ENCODE measurements at places on chromosomes 3 and 15.

GRCh38 chr15:41024885-41025284, 71.6 kb downstream of the CHAC1 start:
- no peak for DNase-seq

GRCh38 chr3:197798863-197799262, 7.8 kb downstream of the LRCH3 start:
- DNase-seq: no peak

DNA sequence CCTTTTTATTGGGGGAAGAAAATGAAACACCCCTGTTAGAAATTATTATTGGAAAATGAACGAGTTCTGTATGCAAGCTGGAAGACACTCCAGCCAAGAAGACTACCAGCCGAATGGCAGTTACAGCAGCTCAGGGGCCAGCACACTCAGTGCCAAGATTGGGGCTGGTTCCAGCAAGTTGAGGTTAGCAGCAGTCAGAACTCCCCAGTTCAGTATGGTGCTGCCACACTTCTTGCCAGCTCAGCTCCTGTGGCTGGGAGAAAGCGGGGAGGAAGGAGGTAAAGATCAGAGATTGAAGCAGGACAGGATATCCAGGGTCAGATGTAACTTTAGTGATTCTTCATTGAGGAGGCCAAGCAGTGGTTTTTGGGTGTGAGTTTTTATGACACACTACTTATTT, 280.2 kb upstream of the NR2E3 start:
- DNase-seq: peak; percentile 12

DNA sequence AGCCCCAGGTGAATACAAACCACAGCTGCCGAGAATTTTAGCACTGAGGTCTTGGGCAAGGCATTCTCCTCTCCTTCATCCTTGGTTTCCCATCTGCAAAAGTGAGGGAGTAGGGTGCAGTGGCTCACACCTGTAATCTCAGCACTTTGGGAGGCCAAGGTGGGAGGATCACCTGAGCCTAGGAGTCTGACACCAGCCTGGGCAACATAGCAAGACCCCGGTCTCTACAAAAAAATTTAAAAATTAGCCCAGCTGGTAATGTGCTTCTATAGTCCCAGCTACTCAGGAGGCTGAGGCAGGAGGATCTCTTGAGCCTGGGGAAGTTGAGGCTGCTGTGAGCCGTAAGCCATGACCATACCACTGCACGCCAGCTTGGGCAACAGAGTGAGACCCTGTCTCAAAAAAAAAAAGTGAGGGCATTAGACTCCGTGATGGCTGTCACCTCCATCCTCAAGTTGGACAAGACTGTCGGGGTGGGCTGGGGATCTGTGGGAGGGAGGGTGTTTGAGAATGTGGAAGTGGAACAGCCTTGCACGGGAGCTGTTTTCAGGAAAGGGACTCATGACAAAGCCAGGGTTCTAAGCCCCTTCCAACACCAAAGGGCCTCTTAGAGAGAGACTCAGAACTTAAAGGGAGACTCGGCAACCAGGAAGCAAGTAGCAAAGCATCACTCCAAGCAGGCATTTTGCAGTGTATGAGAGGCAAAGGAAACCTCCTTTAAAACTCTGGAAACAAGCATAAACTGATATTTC, 46.0 kb upstream of the FURIN start:
- DNase-seq: no peak

DNA sequence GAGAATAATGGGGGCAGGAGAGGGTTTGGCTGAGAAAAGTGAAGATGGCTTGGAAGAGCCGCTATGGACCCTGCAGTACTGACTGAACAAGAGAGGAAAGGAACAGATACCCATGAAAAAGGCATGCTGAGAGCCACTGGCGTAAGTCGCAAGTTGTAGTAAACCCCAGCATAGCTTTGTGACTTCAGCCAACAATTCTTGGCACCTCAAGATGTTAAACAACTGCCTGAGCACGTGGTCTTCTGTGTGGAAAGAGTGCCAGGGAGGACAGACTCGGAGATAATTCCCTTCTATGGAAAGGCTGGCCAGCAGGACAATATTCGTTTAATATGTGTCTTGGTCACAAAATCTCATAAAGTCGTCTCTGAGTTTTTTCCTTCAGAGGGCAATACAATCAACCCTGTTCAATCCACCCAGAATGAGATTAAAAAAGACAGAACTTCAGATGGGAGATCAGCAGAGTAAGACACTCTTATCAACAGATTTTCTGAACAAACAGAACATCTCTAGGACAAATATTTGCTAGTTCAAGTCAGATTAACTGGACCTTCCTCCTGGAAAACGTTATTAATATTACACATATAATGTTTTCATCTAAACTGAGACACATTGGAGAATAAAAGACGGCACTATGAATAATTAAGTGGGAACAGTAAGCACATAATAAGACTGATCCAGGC, 49.2 kb downstream of the NEK10 start:
- DNase-seq: no peak

GRCh38 chr3:59319442-59319841, 269.6 kb upstream of the CFAP20DC start:
- DNase-seq: no peak

- no peak for DNase-seq
Observed at GRCh38 chr15:85311647-85312046, 68.8 kb upstream of the AKAP13 start.

DNA sequence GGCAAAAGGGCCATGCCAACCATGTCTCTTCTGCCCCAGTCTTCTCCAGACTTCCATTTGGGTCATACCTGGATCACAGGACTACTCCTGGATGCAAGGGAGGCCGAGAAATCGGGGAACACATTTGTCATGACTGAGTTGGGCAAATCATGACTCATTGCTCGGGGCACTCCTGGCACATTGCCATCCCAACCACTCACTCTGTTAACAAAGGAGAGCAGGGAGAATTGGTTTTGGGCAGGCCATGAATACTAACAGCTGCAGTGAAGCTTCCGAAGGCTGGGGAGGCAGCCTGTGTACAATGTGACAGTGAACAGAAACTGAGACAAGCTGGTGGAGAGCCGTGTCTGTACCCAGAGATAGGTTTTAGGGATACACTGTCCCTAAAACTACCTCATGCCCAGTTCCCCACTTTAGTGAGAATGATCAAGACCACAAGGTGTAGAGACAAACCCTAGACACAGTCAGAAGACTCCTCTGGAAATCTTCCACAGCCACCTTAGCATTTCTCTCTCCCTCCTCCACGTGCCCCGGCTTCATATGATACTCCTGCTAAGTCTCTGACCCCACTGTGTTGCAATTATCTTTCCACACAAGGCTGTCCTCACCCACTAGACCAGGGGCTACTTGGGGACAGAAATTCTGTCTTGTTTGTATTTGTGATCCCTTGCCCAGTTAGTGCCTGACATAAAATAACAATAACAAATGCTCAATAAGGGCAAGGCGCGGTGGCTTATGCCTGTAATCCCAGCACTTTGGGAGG, 10.5 kb upstream of the BUB1B start:
- peak; percentile 92 for DNase-seq

- DNase-seq: peak; percentile 58
Observed at GRCh38 chr3:186002884-186003472, 65.2 kb upstream of the TRA2B start.

GRCh38 chr15:93983526-93983925, 247.8 kb upstream of the MCTP2 start:
- DNase-seq: no peak

DNA sequence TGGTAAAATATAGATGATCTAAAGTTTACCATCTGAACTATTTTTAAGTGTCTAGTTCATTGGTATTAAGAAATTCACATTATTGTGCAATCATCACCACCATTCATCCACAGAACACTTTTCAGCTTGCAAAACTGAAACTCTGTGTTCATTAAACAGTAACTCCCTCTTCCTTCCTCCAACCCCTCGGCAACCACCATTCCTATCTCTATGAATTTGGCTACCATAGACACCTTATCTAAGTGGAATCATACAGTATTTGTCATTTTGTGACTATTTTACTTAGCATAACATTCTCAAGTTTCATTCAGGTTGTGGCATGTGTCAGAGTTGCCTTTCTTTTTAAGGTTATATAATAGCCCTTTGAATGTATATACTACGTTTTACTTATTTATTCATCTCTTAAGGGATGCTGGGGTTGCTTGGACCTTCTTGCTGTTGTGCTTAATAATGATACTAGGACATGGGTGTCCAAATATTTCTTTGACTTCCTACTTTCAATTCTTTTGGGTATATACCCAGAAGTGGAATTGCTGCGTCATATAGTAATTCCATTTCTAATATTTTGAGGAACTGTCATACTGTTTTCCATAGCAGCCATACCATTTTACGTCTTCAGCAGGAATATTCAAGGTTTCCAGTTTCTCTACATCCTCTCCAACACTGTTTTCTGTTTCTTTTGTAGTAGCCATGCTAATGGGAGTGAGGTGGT, 20.9 kb downstream of the KAT2B start:
- DNase-seq: no peak

- no peak for DNase-seq
Observed at GRCh38 chr3:50323614-50324199, 1.2 kb upstream of the HYAL2 start.

- peak; percentile 78 for DNase-seq
Observed at GRCh38 chr3:184345317-184346144, 8.1 kb downstream of the FAM131A start.

- peak; percentile 77 for DNase-seq
Observed at GRCh38 chr3:187679638-187680396, 9.6 kb upstream of the SST start.

DNA sequence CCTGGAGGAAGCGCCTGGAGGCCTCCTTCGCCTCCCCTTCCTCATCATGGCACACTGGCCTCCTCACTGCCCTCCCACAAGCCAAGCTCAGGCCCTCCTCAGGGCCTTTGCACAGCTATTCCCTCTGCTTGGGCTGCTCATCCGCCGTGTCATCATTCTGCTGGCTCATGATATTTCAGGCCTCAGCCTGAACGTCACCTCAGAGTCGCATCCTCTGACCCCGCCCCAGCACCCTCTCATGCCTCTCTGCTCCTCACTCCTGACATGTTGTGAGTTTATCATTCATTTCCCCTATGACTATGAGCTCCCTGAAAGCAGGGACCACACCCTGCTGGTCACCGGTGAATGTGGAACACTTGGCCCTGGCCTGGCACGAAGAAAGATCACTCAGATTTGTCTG, 20.7 kb upstream of the POC1A start:
- no peak for DNase-seq

DNA sequence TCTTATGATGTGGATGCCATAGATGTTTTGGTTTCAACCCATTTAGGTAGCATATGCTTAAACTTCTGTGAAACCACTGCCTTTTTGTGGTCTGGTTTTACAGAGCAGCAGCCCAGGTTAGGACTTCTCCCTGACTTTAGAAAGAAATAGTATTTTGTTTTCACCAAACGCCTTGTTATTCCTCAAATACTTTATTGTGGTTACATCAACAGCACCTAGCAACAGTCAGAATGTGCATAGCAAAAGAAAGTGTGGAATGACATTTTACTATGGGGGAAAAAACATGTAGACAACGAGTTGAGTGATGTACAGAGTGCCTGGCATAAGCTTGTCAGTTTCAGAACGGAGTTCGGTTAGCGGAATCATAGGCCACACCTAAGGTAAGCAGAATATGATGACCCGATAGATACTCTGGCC, 159.2 kb downstream of the TPRG1 start:
- peak; percentile 20 for DNase-seq

DNA sequence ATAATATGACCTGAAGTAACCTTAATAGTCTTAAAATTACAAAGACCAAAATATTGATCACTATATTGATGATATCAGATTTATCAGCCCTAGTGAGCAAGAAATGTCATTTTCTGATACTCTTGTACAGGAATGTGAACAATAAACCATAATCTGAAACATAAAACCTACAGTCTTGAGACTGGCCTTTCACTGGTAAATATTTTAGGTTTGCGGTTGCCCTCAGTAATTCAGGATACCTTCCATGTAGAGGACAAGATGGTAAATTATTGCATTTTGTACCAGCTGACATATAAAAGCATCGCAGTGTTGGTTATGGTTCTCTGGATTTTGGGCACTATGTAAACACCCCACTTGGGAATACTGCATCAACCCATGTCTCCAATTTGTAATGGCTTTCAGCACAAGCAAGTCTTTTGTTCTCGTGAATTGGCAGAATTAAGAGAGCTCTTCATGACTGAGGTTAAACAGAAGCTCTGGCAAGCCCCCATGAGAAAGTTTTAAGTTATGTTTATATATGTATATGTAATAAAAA, 128.5 kb downstream of the LMLN start:
- DNase-seq: no peak

DNA sequence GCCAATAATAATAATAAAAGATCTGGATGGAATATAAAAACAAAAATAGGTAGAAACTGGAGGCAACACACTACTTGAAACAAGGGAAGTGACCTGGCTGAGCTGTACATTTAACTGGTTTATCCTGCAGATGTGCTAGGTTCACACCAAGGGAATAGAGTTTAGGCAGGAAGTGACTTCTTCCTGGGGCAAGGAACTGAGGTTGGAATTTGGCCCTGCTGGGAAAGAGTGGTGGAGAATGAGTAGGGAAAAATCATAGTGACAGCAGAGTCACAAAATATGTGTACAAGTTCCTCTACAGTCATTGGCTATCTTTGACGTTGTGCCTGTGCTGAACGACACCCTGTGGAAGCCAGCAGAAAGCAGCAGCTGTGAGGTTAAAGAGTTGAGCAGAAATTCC, 44.1 kb downstream of the ARHGAP11B start:
- DNase-seq: no peak

DNA sequence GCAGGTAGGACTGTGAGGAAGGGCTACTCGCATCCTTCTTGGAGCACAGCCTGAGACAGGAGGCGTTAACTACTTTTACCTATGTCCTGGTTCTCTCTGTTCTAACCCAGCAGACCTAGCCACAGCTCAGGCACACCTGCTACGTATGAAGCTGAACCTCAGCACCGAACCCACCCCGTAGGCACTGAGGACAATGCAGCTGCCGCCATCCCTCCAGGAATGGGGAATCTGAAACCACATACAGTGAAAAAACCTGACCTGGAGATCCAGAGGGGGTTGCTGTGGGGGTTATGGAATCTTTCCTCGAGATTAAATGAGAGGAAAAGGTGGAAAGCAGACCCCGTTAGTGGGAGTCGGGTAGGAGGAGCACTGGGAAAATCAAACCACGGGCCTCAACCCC, 14.4 kb downstream of the MST1R start:
- DNase-seq: no peak

DNA sequence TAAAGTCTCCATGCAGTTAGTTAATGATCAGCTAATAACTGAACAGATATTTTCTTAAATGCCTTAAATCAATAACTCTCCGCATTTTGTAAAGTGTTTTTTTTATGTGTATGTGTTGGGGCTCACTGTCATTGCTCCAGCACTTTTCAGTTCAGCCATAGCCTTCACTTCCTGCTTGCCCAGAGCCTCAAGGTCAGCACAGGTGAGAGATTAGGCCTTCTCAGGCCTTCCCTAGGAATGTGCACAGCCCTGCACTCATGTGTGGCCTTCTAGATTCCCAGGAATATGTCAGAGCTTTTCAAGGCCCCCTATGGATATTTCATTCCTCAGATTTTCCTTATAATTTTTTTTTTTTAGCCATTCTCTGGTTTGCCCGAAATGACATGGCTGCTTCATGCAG, 77.6 kb upstream of the MANF start:
- DNase-seq: no peak

- peak; percentile 91 for DNase-seq
Observed at GRCh38 chr3:129461461-129462146, 21.6 kb downstream of the IFT122 start.

DNA sequence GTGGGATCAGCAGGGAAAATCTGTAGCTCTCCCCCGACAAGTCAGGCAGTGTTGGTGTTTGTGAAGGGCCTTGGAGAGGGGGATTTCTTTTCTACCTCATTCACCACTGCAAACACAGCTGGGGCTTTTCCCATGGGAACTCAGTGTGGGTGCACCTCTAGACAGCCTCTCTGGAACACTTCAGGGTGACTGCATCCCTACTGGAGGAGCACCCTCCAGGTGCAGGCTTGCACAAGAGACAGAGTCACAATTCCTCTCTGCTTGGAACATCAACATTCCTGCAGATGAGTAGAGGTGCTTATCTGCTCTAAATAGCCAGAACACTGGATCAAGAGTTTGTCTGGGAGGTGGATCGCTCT, 72.7 kb upstream of the AKAP13 start:
- no peak for DNase-seq
